Nucleus accumbens (tissue), 56 donors: ENCODE measurements at places on chromosomes 2 and 18.
A peak's percentile ranks its signal among the peaks of the same experiment; 100 is the strongest.

- DNase-seq, result no peak
These were observed 43.5 kb downstream of the CWC22 start for GRCh38 chr2:179963626-179964025.

DNA sequence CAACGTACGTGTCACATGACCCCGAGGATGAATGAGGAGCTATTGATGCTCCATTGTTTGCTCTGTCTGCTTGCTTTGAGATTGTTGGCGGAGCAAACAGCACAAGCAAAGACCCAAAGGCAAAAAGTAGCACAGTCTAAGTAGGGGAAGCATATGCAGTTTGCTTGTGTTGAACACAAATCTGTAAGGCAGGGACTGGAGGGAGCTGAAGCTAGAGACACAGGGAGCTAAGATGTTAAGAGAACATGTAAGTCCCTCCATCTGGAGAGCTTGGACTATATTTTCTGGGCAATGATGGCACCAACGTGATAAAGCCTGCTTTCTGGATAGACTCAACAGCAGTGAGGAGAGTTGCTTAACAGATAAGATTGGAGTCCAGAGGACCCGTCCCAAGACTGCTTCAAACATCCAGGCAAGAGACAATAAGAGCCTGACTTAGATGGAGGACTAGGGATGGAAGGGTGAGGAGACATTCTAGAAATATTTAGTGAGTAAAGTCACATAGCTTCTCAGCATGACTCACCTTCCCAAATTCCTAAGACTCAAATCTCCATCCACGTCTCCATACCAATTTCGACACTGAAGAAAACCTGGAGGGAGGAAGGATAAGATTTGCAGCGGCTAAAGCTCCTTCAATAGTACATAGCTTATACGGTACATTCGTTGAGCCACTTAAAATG lies 88.1 kb upstream of the KLF7 start:
- DNase-seq, result no peak

DNA sequence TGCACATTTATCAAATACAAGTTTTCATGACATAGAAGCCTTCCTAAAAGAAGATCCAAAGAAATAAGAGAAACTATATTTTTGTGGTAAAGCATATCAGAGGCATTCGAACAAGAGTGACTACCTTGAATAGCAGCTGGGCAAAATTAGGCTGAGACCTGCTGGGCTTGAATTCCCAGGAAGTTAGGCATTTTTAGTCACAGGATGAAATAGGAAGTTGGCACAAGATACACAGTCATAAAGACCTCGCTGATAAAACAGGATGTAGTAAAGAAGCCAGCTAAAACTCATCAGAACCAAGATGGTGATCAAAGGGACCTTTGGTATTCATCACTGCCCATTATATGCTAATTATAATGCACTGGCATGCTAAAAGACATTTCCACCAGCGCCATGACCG lies 1302.3 kb upstream of the NRXN1 start:
- DNase-seq, result no peak

- DNase-seq, result no peak
These were observed 9.9 kb downstream of the FHL2 start for GRCh38 chr2:105388971-105389381.

GRCh38 chr2:195782156-195782555 lies 125.1 kb downstream of the SLC39A10 start:
- no peak for DNase-seq

GRCh38 chr18:78595924-78596573 lies 383.6 kb upstream of the SALL3 start:
- no peak for DNase-seq

DNA sequence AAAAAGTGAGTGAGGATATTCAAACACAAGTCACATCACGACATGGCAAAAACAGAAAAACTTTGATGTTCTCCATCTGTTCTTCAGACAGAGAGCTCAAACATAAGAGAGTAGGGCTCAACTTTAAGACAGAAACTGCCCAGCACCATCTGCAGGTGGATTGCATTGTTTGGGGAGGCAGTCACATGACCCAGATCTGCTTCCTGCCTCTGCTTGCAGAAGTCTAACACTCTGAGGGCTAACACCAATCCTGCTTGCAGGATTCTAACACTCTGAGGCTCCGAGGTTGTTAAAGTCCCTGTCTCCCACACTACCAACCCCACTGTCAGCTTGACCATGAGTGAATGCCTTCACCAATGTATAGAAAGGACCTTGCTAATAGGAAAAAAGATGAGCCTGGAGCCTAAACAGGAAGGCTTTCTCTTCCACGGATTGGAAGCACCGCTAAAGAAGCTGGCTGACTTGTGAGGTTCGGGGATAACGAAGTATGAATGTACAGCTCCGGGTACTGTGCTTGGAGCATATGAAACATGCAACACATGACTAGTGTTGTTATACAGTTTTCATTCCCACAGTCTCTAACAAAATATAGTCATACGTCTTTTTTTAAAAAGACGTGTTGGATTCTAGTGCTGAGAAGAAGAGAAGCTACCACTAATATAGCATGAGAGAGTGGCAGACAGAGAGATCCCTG lies 176.6 kb upstream of the CREB1 start:
- no peak for DNase-seq

GRCh38 chr2:73069041-73069854 lies 2.3 kb downstream of the SFXN5 start:
- DNase-seq, result no peak

GRCh38 chr2:217988014-217988839 lies 14.6 kb downstream of the TNS1 start:
- peak; percentile 75 for DNase-seq

GRCh38 chr2:85705680-85706039 lies 11.5 kb downstream of the GNLY start:
- DNase-seq, result no peak

GRCh38 chr18:42931491-42931890 lies 184.0 kb downstream of the RIT2 start:
- DNase-seq, result no peak

GRCh38 chr2:203535784-203536585 lies 884 bp upstream of the RAPH1 start:
- DNase-seq, result no peak

DNA sequence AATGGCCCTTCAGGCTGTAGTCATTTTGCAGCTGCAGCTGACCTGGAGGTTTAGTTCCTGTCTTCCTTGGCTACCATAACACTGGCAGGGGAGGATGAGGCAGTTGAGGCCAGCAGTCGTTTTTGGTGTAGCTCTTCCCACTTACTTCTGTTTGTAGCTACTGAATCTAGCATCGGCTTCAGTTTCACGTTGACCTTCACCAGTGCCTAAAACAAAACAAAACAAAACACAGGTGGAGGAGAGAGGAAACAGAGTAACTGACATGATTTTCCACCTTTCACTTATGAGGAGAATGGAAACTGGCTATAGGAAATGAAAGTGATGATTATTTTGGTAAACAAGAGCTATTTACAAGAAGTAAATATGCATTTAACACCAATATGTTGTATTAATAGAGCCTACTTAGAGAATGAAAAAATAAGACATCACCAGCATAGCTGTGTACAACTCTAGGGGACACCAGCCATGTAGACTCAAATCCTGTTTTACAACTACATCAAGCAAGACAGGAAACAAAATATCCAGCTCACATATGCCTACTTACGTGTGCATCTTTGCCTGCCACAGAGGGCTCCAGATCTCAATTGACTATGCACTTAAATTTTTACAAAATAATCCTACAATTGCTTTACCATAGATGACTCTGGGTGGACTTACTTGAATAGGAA lies 236.9 kb downstream of the AGPS start:
- DNase-seq, result no peak

GRCh38 chr2:20525041-20526035 lies 78.5 kb downstream of the RHOB start:
- no peak for DNase-seq

- DNase-seq, result no peak
These were observed 23.2 kb downstream of the PLCL1 start for GRCh38 chr2:197827618-197828017.

- DNase-seq, result no peak
These were observed 54.4 kb downstream of the SCN3A start for GRCh38 chr2:165149439-165149838.

DNA sequence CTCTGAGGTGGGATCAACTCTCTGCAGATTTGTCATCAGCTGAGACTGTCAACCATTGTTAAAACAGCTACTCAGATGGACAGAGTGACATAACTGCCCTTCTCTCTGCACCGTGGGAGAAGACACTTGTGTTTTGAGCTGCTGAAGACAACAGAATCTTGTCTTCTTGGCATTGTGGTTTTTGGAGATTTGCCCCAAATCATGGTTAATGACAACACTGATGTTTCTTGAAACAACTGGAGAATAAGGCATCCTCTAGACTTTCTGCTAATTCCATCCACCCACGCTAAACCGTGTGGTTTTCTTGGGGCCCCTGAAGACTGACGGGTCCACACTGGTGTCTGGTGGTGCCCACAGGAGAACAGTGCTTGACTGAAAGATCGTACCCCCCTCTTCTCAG lies 39.5 kb downstream of the SH3BP4 start:
- no peak for DNase-seq
